ENCODE measurements at places on chromosomes 13 and 19.

GRCh38 chr13:64234255-64234654 is 2818.6 kb upstream of the PCDH20 start:
- no peak for DNase-seq

DNA sequence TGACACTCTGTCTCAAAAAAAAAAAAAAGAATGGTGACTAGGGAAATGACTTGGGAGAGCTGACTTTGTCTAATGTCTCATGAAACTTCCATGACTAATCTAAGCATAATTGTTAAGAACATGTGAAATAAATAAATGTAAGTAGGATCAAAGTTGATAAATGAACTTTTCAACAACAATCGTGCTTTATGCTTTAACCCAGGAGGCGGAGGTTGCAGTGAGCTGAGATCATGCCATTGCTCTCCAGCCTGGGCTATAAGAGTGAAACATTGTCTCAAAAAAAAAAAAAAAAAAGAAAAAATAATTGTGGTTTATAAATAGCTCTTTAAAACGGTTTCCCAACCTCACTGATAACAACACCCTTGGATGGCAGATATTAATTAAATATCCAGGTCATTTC is 12.9 kb upstream of the AKT2 start:
- no peak for DNase-seq

GRCh38 chr13:21053231-21053630 is 8.2 kb downstream of the LATS2 start:
- DNase-seq, result no peak

DNA sequence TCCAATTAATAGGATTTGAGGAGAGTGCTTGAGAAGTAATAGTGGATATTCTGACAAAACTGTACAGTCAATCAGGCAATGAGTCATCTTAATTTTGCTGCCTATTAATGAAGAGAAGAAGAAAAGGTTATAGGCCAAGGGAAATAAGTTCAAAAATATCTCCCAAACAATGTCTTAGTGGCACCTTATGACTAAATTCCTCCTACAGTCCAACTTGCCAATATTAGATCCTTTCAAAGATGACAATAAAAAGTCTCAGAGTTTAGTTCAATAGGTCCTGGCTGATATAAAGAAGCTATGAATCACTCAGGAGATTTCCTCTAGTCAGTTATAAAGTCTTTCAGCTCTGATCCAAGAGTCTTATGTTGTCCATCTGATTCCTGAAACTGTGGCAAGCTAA is 27.9 kb downstream of the UGGT2 start:
- no peak for DNase-seq

GRCh38 chr13:91247768-91248167 is 99.7 kb upstream of the MIR17HG start:
- DNase-seq, result no peak

GRCh38 chr13:109939180-109939579 is 152.8 kb upstream of the IRS2 start:
- no peak for DNase-seq

DNA sequence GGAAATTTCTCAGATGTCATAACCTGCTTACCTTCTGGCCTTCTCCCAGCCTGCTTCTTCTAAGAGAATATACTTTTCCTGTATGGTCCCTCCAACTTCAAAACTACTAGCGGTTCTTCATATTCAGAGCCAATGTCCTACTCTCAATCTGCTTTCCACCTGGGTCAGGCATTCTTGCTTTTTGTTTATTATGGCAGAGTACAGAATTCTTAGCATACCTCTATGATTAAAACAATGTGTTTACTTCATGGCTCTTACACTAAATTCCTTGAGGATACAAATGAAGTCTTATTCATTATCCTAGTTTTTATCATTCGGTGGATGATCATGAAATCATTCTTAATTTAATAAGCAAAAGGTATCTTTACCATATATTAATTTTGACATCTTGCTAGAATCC is 484.2 kb upstream of the SLITRK1 start:
- DNase-seq, result no peak

GRCh38 chr19:45467456-45468158 is at the start of gene FOSB:
TSS of gene FOSB (plus strand) at chr19:45467996. CDS start at chr19:45468587, 591 bp downstream.
- DNase-seq, result peak; percentile 95

- DNase-seq, result peak; percentile 40
Measured at GRCh38 chr19:49677231-49677900, at the start of gene PRMT1. TSS of gene PRMT1 (plus strand) at chr19:49677271. CDS start at chr19:49677281, 10 bp downstream.

GRCh38 chr19:10642473-10643171 is 11.5 kb upstream of the ILF3 start:
- DNase-seq, result no peak

DNA sequence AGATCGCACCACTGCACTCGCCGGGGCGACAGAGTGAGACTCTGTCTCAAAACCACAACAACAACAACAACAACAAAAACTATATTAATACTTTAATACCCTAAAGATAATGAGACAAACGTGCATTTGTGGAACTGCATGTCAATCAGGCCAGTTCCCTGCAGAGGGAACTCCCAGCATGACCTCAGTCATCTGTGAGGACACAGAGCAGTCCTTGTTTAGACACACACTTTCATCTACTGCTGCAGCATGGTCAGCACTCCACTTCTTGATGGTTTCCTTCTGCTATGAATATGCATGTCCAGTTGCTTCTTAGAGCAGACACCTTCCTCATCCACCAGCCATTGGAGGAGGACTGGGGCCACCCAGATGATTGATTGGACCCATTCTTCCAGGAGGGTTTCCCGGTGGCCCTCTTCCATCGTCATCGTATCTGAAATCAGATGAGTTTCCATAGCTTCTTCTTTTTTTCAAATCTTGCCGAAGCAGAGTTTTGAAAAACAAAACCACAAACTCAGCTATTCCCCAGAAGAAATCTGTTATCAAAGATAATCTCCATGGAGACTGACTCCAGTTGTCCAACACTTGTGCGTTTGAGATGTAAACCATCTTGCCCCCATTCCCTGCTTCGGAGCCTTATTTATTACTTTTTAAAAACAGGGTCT is 26.5 kb downstream of the ZNF607 start:
- no peak for DNase-seq

GRCh38 chr19:55189403-55189835 is 9.3 kb upstream of the SYT5 start:
- DNase-seq, result peak; percentile 81

DNA sequence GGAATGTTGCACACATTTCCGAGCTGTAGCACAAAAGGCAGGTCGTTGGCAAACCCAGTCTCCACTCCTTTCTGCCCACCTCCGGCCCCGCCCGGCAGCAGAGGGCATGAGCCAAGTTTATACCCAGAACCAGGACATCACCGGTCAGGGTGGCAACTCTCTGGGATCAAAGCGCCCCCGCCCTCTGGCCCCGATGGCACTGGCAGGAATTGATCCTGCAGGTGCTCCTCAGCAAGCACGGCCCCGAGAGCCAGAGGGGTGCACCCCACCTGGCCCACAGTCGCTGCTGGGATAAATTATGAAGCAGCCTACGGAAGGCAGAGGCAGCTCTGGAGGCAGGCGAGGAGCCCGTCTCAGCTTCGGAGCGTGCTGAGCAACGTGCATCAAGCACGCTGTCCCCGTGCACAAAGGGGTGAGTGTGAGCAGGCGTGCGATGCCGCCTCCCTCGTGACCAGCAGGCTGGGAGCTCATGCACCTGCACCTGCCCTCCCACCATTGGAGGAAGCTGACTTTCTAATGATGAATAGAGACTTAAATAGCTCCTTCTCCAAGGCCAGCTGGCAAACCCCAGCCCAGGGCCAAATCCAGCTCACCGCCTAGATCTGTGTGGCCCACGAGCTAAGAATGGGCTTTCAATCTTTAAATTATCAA is 25.7 kb downstream of the SHC2 start:
- DNase-seq, result no peak

GRCh38 chr13:19586904-19587634 is 25.7 kb upstream of the TPTE2 start:
- DNase-seq, result no peak

DNA sequence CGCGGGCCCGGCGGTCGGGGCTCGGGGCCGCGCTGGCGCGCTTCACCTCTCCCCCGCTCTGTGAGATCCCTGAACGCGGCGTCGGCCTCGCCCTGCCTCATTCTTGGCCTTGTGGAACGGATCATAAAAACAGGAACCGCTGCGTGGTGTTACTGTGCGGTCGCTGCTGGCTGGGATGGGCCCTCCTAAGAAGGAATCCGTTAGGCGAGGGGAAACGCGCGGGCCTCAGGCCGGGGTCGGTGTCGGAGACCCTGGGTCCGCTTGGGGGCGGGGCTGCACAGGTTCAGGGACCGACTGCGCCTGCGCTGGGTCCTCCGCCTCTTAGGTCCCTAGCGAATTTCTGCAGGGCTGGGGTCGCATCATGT is 381 bp downstream of the CKAP2 start:
- peak; percentile 87 for DNase-seq

GRCh38 chr19:2867025-2867991 is at the start of gene ZNF556:
TSS of gene ZNF556 (plus strand) at chr19:2867335. CDS start at chr19:2867422, 87 bp downstream.
- peak; percentile 20 for DNase-seq

DNA sequence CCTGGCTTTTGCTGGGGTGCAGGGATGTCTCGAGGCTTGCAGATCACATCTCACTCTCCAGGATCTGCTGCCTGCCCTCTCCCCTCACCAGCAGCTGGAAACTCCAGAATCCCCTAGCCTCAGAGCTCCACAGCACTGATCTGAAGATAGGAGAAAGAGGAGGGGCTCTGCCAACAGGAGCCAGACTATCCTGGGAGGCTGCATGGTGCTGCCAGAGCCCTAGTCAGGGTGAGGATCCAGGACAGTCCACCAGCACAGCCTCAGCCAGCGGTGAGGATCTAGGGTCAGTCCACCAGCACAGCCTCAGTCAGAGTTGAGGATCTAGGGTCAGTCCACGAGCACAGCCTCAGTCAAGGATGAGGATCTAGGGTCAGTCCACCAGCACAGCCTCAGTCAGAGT is 65.2 kb downstream of the RAB20 start:
- no peak for DNase-seq

GRCh38 chr13:58207501-58207900 is 576.0 kb downstream of the PCDH17 start:
- no peak for DNase-seq

- no peak for DNase-seq
Measured at GRCh38 chr13:80486402-80486801, 145.5 kb upstream of the SPRY2 start.

DNA sequence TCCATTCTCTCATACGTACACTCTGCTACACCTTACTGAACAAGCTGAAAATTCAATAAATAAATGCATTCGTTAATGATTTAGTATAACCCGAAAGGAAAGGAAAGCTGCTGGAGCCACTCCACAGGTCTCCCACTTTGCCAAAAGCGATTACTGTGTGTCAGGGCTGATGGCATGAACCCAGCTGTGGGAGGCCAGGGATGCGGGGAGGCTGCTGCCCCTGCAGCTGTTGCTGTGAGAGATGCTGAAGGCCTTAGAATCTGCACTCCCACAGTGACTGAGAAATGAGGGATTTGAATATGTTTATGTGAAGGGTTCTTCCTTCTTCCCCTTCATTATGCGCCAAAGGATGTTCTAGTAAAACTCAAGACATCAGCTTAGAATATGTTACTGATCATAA is 58.7 kb upstream of the NBEA start:
- no peak for DNase-seq

DNA sequence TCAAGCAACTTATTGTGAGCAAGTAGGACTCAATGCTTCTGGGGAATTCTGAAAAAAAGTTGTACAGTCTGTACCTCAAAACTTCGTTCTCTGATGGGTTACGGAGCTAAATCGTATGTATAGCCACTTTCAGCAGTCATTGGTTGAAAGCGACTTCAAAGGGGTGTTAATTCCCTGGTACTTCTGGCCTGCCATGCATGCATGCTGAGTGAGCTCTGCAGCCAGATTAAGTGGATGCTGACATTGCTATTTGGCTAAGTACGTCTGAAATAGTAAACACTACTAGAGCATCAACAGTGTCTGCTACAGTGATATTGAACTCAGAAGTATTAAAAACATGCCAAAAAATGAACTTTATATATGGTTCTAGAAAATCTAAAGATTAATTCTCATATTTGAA is 1183.1 kb upstream of the PCDH20 start:
- DNase-seq, result no peak

GRCh38 chr19:23554548-23554947 is 132.5 kb downstream of the ZNF675 start:
- no peak for DNase-seq
